Activated T-cell treated with anti-CD3 and anti-CD28 coated beads, Interleukin-2, amount 50 U/mL, for 72 hours (primary cell): ENCODE measurements at places on chromosomes 4 and X. TPM values are rescaled to one million over a fixed set of nuclear protein-coding genes. Genes with fewer than 3 reads are reported as not detected.
A peak's percentile ranks its signal among the peaks of the same experiment; 100 is the strongest.

USP27X gene
- 1.9 TPM for total RNA-seq

DNA sequence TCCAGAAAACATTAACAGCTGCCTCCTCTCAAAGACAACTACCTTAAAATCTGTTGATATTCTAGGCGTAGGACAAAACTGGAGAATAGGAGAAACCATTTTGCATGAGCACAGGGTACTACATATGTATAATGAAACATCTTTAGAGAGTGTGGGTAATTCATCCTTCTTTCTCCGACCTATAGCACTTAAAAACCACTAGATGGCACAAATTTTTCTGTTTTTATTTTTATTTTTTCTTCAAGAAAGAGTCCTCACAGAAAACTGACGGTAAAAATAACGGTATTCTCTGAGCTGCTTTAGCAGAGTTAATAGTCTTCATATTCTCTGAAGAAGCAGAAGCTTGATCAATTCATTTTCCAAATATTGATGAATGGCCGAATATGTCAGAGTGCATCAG lies 14.6 kb downstream of the SMIM31 start:
- no peak for DNase-seq
- no peaks in the 10 kb centered on the region for H3K4me1 ChIP-seq
- no peak overlapping the region for H3K27ac ChIP-seq
- peaks cover 24% of the 10 kb centered on the region for H3K27me3 ChIP-seq
- no peak overlapping the region for H3K4me3 ChIP-seq

DNA sequence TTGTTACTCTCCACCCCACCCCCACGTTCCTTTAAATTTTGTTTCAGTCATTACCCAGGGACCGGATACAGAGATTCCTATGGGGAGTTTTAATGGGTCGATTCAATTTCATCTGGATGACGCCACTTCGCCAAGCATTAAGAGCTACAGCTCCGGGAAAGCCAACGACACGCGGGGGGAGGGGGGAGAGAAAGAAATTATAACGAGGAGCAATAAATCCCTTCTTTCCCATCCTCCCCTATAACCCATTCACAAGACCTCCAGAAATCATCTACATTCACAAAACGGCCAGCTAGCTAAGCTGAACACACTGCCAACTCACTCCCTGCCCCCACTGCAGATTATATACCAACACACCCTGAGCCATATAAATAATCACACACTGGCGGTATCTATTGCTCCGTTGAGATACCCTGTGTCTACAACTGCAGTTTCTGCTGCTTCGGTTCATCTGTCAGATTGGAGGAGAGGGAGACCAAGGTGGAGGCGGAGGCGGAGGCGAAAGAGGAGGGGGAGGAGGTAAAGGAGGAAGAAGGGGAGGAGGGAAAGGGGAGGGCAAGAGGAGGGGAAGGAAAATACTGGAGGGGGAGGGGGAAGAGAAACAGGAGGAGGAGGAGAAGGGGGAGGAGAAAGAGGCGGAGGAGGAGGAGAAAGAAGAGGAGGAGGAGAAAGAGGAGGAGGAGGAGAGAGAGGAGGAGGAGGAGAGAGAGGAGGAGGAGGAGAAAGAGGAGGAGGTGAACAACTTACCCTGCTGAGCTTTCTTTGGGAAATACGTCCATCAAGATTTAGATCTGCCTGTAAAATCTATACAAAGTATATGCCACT lies 113.9 kb upstream of the VAMP7 start:
- peaks cover 14% of the 10 kb centered on the region for H3K27me3 ChIP-seq
- H3K36me3 ChIP-seq: peaks cover under 1% of the 10 kb centered on the region
- peak; percentile 7 for DNase-seq
- peak overlapping the region; percentile 80 for H3K27ac ChIP-seq

DNA sequence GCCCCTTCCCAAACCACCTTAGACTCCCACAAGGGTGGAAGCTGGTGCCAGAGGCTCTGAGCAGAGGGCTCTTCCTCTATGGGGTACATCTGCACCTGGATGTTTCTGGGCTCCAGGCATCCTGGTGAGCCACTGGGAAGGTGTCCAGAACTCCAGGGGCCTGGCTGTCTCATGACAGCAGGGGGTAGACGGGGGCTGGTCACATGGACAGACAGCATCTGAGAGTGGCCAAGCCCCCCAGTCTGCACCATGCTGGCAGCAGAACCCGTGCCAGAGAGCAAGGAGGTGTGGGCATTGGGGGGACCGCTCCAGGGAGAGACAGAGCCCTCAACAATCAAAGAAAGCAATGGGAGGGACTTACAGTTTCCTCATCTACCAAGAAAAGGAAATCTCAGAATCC lies 39.5 kb downstream of the ZFYVE28 start:
- no peak overlapping the region for H3K4me3 ChIP-seq
- no peak for DNase-seq
- H3K4me1 ChIP-seq: peaks cover 15% of the 10 kb centered on the region
- no peaks in the 10 kb centered on the region for H3K27me3 ChIP-seq
- H3K36me3 ChIP-seq: no peaks in the 10 kb centered on the region
- no peak overlapping the region for H3K27ac ChIP-seq

GRCh38 chr4:6002926-6003325 lies 15.3 kb downstream of the C4orf50 start:
- H3K4me3 ChIP-seq: no peak overlapping the region
- no peak for DNase-seq
- no peak overlapping the region for H3K27ac ChIP-seq
- H3K27me3 ChIP-seq: peaks cover 14% of the 10 kb centered on the region

DNA sequence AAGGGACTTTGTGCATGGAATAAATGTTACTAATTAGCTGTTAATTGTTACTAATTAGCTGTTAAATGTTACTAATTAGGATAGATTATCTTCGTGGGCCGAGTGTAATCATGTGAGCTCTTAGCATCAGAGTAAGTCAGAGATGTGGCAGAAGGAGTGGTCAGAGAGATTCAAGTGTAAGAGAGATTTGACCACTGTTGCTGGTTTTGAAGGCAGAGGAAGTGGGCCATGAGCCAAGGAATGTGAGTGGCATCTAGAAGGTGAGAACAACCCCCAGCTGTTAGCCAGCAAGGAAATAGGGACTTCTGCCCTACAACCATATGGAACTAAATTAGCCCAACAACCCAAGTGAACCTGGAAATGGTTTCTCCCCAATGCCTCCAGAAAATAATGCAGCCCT lies 28.2 kb downstream of the ODAPH start:
- DNase-seq: no peak
- no peaks in the 10 kb centered on the region for H3K4me1 ChIP-seq
- H3K4me3 ChIP-seq: no peak overlapping the region
- H3K27ac ChIP-seq: no peak overlapping the region
- H3K27me3 ChIP-seq: no peaks in the 10 kb centered on the region
- H3K36me3 ChIP-seq: no peaks in the 10 kb centered on the region

GRCh38 chr4:60652933-60653332 lies 547.2 kb upstream of the ADGRL3 start:
- H3K27ac ChIP-seq: no peak overlapping the region
- H3K4me1 ChIP-seq: no peaks in the 10 kb centered on the region
- no peaks in the 10 kb centered on the region for H3K27me3 ChIP-seq
- no peak for DNase-seq
- no peaks in the 10 kb centered on the region for H3K36me3 ChIP-seq

DNA sequence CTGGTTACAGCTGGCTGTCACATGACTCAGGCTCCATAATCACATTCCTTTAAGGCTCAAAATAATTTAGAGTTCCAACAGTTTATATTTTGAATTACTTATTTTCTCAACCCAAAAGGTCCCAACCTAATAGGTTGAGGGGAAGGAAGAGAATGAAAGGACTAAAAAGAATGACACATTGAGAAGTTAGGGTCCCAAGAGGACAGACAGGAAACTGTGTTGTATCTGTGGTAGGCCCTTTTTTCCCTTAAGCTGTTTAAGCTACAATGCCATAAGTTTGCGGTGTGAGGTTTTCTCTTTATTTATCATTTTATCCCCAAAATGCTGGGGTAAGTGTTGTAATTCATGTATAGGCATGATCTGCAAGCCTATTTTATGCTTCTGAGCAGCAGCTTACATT lies 290.2 kb downstream of the ZNF674 start:
- H3K4me3 ChIP-seq: no peak overlapping the region
- no peak for DNase-seq
- no peak overlapping the region for H3K27ac ChIP-seq
- no peaks in the 10 kb centered on the region for H3K36me3 ChIP-seq
- no peaks in the 10 kb centered on the region for H3K4me1 ChIP-seq

DNA sequence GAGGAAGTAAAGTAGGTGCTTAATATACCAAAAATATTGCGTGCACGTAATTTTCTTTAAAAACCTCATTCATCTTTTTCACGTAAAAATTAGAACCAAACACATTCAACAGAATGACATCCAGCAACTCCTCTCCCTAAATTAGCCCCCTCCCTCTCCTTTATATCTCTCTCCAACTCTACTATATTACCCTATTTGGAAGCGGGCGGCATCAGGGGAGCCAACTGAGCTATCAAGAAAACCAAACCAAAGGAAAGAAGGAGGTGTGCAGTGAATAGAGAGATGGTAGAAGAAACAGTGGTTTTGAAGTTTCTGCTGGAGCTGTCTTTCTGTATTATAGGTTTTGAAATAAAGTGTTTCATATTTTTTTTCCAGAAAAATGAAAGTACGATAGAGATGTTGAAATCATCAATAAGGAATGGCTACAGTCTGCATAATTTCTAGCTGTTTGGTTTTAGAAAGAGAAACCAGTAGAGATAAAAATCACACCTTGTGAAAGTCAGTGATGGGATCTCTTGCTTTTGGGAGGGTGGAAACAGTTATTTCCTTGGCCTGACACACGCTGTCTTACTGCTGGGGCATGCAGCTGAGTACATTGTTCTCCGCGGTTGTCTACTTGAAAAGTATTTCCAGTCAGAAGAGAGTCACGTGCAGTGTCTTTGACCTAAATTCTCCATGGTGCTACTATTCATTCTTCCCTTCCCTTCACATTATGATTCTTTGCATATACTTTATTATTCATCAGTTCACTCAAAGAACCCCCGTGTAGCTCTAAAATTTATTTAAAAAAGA lies 94.1 kb upstream of the WDR17 start:
- H3K36me3 ChIP-seq: no peaks in the 10 kb centered on the region
- H3K4me3 ChIP-seq: no peak overlapping the region
- H3K4me1 ChIP-seq: no peaks in the 10 kb centered on the region
- H3K27ac ChIP-seq: no peak overlapping the region
- DNase-seq: no peak

DNA sequence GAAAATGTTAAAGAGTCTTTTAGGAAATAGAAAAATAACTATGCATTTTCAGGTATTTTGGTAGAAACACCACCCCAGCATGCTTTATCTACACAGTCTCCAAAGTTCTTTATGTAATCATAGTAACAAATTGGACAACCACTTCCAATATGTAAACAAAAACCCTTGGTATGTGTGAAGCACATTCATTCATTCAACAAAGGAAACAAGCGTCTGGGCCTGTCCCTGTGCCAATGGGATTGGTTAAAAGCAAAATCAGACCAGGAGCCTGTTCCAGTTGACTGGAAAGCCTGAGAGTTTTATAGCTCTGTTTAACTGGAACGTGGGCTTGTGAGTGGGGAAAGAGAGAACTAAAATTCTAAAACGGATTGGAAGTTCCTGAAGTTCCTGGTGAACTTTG lies 41.3 kb upstream of the TENM3 start:
- H3K27me3 ChIP-seq: no peaks in the 10 kb centered on the region
- H3K4me3 ChIP-seq: no peak overlapping the region
- H3K4me1 ChIP-seq: no peaks in the 10 kb centered on the region
- no peaks in the 10 kb centered on the region for H3K36me3 ChIP-seq
- H3K27ac ChIP-seq: no peak overlapping the region
